ENCODE measurements at places on chromosomes 2 and 18.

DNA sequence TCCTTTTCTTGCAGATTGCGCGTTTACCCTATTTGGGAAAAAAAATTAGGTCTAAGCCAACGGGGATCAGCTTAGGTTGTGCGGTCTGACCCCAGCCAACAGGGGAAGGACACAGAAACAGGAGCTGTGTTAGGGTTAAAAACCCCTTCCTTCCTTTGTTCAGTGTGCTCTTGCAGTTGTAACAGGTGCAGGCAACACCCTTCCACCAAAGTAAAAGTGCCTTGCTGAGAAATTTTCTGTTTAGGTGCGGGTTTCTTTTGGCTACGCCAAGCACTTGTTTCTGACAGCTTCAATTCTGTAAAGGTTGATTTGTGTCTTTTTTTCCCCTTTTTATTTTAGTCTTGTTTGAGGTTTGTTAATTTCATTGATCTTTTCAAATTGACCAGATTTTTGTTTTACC is 92.5 kb downstream of the PTPN4 start:
- no peak for DNase-seq

DNA sequence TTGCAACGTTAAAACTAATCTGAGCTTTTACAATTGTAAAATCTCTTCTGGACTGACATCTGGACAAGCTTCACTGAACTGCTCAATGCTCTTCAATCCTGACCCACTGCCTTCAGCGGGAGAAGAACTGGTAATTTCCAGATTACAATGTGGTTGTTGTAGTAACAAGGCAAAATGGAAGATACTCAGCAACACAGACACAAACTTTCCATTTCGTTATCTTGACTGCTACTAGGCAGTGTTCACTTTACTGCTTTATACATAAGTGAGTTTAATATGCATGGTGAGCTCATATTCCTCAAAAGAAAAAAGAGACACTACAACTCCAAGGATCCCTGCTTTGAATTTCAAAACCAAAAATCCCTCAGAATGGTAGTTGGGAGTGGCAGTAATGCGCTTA is 51.9 kb downstream of the GRB14 start:
- no peak for DNase-seq

GRCh38 chr2:173299764-173300163 is 54.9 kb upstream of the CDCA7 start:
- DNase-seq = no peak

GRCh38 chr2:132654968-132655367 is 15.0 kb downstream of the LYPD1 start:
- no peak for DNase-seq
